ENCODE measurements at places on chromosomes 5 and 9.

DNA sequence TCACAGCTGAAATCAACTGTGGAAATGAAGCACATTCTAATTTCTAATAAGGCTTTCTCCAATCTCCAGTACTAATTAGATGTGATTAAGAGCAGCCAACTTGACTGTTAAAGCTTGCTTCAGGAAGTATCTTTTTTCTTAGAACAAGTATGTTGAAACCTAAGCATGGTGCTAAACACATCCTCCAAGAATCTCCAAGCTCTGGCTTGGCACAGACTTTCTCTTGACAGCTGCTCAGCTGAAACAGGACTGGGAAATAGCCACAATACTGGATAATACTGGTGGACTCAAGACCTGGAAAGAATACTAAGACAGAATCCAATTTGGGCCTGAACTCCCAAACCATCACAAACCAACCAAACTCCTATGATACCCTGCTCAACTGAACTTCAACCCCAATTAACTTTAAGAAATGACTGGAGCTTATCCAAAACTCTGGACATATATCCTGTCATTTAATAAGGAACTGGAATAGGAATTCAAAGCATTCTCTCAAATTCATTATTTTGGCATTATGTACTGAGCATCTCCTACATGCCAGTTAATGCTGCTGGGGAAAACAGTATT is 16.2 kb downstream of the PRKAA1 start:
- DNase-seq = no peak

GRCh38 chr5:138622051-138622450 is 46.9 kb upstream of the HSPA9 start:
- no peak for DNase-seq

DNA sequence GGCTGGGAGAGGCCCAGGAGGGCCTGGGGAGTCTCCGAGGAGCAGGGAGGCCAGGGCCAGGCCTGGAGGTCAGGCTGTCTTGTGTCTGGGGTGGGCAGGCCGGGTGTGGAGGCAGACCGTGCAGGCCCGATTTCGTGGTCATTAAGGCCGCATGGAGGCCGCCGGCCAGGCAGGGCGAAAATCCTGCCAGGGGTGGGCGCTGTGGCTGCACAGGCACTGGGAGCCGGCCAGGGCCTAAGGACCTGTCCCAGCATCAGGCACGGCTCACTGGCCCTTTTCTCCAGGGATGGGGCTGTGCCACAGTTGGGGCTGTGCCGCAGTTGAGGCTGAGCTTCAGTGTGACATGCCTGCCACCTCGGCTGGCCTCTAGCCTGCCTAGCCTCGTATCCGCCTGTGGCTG is 35.9 kb downstream of the ASS1 start:
- DNase-seq = no peak

DNA sequence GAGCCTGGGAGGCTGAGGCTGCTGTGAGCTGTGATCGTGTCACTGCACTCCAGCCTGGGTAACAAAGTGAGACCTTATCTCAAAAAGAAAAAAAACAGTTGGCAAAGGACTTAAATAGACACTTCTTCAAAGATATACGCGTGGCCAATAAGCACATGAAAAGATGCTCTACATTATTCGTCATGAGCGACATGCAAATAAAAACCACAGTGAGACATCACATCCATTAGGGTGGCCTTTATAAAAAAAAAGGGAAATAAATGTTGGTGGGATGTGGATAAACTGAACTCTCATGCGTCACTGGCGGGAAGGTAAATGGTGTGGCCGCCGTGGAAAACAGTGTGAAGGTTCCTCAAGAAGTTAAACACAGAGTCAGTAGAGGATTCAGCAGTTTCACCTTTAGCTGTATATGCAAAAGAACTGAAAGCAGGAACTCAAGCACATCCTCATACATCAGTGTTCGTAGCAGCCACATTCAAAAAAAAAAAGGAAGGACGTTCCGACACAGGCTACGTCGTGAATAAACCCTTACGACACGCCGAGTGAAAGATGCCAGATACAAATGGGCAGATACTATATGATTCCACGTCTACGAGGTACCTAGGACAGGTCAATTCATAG is 24.5 kb upstream of the NRARP start:
- DNase-seq = no peak

DNA sequence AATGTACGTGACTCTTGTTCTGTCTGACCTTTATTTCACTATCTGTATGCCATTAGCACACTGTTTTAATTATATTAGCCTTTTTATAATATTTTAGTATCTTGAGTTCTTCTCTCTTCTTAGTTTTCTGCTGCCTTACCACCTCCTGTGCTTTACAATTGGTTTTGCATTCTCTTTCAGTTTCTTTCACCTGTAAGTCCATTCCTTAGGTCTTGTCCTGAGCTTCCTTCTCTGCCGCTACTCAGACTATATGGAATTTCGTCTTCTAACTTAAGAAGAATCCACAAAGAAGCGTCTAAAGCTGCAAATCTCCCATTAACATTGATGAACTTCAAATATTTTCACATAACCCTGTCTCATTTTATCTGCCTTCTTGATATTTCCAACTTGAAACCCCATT is 642.9 kb downstream of the MAT2B start:
- no peak for DNase-seq

Measured in RPMI7951 (cell line).